Stimulated activated CD8-positive, alpha-beta memory T cell treated with anti-CD3 and anti-CD28 coated beads, Interleukin-2, amount 100 ng/mL, for 1 hour (primary cell): ENCODE measurements at places on chromosomes 3 and 15.

- no peak for DNase-seq
These were observed 21.7 kb upstream of the KPNA4 start for GRCh38 chr3:160587105-160587504.

DNA sequence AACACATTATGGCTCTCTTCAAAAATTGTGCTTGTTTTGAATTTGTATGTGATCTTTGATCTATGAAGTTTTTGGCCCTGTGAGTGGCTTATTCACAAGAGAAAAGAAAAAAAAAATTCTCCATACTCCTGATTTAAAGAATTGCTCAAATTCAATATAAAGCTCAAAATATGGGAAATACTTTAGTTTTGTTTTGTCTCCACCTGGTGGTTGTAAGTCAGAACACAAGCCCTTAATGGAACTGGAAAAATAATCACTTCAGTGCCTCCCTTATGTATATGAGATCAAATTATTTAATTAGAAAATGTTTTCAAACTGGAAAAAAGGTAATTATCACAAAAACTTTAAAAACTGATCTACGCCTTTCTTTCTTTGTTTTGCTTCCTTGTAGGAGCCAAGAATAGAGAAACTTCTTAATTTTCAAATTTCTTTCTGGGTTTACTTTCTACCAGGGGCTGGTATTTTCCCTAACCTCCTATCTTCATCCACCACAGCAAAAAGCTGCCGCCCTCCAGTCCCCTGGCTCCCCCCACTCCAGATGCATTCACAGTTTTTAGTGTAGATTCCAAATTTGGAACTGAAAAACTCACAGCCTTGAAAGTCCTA, 50.6 kb downstream of the SERP1 start:
- DNase-seq = no peak

GRCh38 chr15:70726753-70727152, 36.6 kb downstream of the UACA start:
- DNase-seq = no peak

GRCh38 chr15:96767703-96768434, 437.4 kb downstream of the NR2F2 start:
- DNase-seq = no peak

DNA sequence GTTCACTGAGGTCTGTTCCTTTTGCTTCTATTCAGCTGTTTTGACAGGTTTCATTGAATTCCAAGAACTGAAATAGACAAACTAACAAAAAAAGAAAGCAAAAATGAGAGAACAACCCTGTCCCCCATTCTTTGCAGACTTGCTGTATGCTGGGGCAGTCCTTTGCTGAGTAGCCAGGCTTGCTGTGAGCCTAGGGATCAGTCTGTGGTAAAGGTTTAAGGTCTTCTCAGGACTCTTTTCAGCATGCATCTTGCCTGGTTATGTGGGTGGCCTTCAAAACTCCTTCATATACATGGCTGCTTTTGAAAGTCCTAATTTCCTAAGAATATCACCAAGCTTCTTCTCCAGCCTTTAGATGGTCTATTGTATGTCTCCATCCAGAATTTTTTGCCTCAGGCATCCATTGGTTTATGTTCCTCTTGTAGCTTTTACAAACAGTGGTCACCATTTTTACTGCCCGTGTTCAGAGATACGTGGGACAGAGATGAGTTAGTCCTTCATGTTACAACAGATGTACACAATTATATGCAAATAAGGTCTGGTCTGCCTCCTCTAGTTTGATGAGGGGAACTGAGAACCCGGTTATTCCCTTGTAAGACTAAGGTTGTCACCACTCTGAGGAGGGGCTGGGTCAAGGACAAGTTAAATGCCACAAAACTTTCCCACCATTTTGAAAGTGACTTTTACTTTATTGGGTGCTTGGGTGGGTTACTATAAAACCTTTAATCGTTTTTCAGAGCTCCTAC, 41.4 kb downstream of the SACM1L start:
- no peak for DNase-seq

DNA sequence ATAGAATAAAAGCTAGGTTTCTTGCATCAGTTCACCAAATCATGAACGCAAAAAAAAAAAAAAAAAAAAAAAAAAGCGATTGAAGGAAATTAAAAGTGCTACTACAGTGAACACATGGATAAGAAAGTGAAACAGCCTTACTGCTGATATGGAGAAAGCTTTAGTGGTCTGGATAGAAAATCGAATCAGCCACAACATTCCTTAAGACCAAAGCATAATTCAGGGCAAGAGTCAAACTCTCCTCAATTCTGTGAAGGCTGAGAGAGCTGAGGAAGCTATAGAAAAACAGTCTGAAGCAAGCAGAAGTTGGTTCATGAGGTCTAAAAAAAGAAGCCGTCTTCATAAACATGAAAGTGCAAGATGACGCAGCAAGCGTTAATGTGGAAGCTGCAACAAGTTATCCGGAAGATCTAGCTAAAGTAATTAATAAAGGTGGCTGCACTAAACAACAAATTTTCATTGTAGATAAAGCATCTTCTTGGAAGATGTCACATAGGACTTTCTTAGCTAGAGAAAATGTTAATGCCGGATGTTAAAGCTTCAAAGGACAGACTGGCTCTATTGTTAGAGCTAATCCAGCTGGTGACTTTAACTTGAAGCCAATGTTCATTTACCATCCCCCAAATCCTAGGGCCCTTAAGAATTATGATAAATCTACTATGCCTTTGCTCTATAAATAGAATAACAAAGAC, 19.2 kb downstream of the P3H2 start:
- no peak for DNase-seq

DNA sequence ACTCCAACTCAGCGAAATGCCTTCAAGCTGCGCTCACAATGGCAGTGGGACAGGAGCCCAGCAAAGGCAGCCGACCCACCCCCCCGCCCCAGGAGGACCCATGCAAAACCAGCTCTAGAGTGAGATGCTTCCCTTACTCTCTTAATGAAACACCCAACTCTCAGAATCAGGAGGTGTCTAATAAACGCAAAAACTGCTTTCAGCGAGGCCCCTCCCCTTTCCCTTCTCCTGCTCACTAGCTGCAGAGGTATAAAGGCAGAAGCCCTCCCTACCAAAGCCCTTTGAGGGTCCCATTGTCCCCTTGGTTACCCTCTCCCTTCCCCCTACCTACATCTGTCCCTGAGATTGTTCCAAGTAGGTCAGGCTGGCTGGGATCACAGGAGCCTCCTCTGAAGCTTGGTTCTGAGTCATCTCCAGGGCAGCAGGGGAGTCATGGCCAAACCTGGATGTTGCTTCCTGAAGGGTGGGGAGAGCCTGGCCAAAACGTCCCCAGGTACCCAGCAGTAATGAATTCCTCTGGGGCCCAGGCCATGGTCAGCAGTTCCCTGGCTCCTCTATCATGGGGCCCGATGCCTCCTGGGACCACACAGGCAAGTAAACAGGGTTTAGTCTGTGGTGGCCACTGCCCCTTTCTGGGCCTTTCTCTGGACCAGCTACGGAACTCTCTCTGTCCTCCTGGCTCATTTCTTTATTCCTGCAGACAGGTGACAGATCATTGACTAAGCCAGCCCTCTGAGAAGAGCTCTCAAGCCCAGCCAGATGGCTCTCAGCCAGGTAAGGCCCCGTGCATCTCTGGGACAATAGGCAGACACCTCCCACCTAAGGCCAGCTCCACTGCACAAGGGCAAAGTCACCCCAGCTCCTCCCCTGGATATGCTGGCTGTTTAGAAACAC, 8.6 kb downstream of the KLHL25 start:
- no peak for DNase-seq

GRCh38 chr3:149566292-149566975, 91.4 kb downstream of the WWTR1 start:
- DNase-seq = no peak

DNA sequence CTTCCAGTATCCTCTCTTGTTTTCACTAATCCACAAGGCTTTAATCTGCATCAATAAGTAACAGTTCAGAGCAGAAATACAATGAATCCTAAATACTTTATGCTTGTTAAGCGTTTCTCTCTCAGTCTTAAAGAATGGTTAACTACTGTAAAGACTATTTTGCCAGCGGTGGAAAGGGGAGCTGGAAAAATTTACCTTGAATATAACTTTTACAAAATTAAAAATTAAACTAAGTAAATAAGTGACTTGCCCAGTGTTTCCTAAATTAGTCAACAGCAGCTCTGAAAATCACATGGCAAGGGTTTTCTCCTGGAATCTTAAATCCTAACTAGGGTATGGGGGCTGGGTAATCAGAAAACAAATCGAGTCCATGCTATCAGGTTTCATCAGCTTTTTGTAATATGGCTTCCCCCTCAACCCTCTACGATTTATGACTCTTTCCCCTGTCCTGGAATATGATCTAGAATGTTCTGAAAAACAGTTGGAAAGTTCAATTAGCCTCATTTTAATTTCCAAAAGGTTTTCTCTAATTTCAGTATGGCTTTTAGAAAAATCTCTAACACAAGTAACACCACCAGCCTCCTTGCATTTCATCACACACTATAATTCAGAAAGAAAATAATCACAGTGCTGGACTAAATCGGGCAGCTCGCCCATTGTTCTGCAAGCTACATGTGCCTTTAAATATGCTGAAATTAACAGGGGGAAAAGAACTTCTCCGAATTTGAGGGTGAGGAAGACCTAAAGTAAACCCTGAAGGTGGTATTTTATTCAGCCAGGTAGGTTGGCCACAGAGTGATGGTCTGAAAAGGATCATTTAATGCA, 133.5 kb downstream of the ADAMTS9 start:
- DNase-seq = no peak
